ENCODE measurements at places on chromosomes 5 and 9.
A peak's percentile ranks its signal among the peaks of the same experiment; 100 is the strongest.

DNA sequence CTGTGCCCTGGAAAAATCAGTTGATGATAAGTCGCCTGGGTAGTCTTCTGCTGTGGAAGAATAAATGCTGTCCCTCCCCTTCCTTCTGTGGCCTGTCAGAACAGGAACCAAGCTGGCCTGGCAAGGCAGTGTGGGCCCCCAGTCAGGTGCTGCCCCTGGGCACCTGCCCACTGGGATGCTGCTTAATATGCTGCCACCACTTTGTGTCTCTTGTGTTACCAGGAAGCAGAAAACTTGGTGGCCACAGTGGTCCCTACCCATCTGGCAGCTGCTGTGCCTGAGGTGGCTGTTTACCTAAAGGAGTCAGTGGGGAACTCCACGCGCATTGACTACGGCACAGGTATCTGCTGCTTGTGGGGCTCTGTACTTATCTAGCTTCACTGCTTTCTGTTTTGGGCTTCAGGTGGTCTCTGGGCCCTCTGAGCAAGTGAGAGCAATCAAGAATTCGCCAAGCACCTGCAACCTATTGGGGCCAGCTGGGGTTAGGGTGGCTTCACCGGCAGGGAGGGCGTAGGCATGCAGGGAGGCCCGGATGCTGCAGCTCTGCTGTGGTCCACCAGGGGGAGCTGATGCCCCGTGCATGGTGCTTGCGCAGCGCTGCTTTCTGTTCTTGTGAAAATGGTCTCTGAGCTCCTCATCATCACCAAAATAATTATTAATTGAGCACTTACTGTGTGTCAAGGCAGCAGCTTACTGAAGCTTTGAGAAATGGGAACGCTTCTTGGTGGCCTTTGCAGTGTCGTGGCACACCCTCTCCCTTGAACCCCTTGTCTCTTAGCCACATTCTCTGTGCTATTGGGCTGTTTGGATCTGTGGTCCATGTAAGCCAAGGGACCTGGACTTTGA, 20.3 kb downstream of the PTPA start:
- DNase-seq, result peak; percentile 57

DNA sequence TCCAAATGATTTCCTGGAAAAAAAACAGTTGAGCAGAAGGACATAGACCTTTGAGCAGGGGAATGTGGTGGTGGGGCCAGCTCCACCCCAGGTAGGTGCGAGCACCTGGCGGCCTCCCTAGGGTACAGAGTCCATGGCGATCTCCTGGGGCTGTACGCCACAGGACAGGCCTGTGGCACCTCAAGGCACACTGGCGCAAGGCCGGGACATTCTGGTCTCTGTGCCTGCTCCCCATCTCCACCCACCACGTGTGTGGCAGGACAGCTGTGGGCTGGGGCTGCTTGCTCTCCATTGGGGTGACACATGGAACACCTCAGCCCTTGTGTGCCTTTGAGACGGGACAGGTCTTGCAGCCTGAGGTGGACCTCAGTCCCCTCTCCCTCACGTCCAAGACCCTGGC, 25.2 kb downstream of the WNK2 start:
- DNase-seq, result no peak

- no peak for DNase-seq
These were observed 180.4 kb upstream of the DAB2 start for GRCh38 chr5:39605145-39605544.

GRCh38 chr5:21776466-21776865, 1076.7 kb downstream of the CDH12 start:
- no peak for DNase-seq

DNA sequence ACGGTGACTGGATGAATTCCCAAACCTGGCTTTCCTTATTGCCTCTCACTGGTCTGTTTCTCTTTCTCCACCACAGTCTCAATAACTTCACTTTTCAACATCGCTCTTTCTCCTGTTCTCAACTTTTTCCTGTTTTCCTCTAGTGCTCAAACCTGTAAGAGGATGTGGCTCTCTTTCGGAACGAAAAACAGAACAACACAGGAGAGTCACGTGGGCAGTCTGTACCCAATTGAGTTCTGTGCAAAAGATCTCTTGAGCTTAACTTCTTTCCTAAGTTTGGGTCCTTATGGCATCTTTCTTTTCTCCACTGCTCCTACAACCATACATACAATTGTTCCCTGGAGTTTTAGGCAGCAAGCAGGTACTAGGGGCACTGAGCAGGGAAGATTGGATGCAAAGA, 8.9 kb downstream of the HAVCR1 start:
- DNase-seq, result no peak

GRCh38 chr5:85621668-85622067, 996.1 kb upstream of the COX7C start:
- DNase-seq, result no peak

DNA sequence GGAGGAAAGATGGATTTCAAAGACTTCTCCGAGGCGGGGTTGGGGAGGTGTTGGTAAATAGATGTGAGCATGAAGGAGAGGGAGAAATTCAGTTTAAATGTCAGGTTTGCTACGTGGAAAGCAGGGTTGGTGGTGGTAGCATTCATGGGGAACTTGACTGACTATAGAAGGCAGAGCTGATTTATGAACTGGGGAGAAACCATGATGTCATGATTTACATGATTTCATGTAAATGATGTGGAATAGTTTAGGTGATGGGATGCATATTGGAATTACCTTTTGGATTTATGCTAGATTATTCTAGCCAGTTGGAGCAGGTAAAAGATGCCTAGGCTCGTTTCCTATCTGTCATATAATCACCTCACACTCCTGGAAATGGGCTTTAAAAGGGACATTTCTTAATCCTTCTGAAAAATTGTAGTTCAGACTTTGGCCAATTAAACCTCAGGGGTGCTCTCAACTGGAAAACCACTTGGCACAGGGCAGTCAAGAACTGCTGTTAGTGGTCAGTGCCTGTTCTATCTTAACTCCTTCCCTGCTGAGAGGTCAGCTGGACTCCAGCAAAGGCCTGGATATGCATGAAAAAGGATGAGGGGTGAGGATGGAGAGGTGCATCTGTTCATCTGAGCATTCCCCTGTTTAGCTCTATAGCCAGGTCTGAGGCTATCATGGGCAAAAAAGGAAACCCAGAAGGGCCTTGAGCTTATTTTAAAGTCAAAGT, 50.1 kb upstream of the BASP1 start:
- no peak for DNase-seq

GRCh38 chr5:32206509-32207354, 32.6 kb upstream of the GOLPH3 start:
- DNase-seq, result no peak

GRCh38 chr5:73722231-73722630, 96.2 kb downstream of the ARHGEF28 start:
- DNase-seq, result no peak

DNA sequence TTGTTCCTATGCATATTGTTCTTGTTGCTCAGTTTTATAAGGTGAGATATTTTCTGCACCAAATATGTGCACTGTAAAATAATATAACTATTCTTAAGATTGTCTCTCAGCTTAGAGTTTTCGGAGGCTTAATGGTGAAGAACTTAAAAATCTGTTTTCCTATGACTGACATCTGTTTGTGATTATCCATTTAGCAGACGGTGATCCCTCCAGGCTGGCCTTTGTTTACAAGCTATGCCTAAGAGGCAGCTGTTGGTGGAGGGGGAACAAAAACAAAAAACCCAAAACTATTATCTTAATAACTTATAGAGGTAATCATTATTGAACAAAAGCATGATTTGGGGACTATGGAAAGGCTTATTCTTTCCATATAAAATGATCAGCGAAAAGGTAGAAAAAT, 658 bp downstream of the PDCD1LG2 start:
- no peak for DNase-seq

DNA sequence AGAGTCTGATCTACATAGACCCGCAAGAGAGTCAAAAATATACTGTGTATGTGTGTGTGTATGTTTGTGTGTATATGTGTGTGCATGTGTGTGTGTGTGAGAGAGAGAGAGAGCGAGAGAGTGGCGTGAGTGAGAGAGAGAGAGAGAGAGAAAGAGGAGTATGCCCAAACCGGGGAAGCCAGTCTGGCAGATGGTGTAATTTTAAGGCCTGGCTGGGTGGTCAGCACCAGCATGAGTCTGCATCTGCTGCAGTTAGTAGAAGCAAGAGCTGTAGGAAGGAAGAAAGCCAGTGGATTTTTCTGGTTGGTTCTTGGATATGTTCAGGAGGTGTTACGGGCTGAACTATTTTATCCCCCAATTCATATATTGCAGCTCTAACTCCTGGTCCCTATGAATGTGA, 75.2 kb downstream of the ACTBL2 start:
- no peak for DNase-seq

DNA sequence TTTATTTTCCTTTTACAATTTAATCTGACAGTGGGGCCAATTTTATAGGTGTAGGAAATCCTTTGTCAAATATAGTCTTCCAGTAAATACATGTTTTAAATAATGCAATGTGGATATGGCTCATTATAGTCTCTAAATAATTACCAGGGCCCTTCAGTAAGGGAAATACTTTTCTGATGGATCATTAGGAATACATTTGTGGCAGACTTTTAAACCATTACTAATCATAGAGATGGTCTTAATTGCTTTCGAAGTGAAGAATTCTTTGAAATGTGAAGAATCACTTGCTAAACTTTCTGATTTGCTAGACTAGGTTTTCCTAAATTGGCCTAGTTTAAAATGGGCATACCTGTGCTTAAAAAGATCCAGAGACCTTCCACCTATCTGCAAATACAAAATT, 105.6 kb upstream of the ELL2 start:
- no peak for DNase-seq

DNA sequence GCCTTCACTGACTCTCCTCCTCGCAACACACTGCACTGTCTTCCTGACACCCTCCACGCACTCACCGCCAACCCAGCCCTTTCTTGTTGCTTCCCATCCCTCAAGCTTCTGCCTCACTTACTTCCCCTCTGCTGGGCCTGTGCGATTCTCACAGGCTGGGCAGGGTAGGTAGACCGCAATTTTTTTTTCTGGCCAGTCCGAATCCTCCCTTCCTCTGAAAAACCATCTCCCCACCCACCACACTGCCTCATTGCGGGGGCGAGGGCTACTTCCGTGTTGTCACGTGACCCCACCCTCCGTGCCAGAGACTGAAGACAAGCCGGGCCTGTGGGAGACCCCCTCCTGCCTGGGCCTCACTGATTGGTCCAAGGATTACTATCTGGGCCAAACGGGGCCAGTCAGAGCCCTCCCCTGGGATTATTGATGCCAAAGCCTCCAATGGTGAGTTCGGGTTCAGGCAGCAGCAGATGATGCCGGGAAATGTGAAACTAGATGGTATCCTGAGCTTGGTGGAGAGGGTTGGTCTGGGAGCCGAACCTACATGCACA, 73.1 kb downstream of the STK10 start:
- no peak for DNase-seq

GRCh38 chr5:58902765-58903164, 319.9 kb downstream of the RAB3C start:
- DNase-seq, result no peak

DNA sequence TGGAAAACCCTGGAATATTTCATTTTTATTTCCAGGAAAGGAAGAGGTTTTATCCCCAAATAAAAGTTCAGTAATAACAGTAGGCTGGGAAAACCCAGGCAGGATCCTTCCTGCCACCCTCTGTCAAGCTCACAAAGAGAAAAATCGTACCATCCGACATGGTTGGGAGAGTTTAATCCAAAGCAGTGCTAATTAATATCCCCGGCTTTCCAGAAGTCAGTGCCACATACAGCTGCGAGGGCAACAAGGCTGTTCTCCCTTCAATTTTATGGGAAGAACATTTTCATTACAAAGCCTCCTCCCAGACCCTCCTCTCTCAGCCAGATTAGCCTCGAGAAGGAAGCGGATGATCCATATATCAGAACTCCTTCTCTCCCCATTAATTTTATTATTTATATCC, 95.5 kb downstream of the PAX5 start:
- DNase-seq, result no peak

- no peak for DNase-seq
These were observed 28.5 kb downstream of the KCNV2 start for GRCh38 chr9:2745560-2746380.

- DNase-seq, result no peak
These were observed 50.3 kb downstream of the MOCS2 start for GRCh38 chr5:53059281-53059680.

- DNase-seq, result no peak
These were observed 16.5 kb downstream of the ASS1 start for GRCh38 chr9:130461218-130461630.

DNA sequence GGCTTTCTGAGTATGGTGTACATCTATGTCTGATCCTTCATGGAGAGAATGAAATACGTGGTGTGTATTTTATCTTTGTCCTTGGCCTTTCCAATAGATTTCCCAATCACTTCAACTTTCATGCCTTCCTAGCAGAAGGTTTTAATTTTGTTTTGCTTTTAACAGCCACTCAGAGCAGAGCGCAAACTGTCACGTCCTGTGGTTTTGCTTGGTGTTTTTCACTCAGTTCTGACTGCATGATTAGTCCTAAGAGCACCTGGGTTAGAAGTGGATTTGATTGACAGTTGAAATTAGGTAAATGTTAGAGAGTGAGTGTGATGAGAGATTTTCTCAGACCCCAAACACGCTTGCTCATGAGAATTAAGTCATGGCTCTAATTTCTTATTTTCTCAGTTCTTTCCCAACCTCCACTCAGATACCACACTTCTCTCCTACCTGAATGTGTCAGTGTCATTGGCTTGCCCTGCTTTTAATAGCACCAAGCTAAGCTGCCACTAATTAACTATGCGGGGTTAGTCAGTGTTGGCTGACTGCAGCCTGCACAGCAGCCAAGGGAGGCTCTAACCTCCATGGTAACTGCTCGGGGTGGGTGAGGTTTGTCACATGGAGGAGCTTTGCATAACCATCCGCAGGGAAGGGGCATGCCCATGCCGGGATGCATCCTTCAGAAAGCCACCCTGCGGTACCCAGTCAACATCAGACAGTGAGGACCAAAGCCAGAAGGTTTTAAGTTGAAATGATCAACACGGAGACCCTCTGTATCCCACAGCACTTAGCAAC, 173.4 kb downstream of the NR3C1 start:
- peak; percentile 56 for DNase-seq

- DNase-seq, result no peak
These were observed 135.5 kb downstream of the SEC61B start for GRCh38 chr9:99357575-99357974.

GRCh38 chr9:110869931-110870330, 168.3 kb downstream of the LPAR1 start:
- DNase-seq, result no peak

- DNase-seq, result no peak
These were observed 262.6 kb upstream of the MAP3K1 start for GRCh38 chr5:56552612-56553268.

DNA sequence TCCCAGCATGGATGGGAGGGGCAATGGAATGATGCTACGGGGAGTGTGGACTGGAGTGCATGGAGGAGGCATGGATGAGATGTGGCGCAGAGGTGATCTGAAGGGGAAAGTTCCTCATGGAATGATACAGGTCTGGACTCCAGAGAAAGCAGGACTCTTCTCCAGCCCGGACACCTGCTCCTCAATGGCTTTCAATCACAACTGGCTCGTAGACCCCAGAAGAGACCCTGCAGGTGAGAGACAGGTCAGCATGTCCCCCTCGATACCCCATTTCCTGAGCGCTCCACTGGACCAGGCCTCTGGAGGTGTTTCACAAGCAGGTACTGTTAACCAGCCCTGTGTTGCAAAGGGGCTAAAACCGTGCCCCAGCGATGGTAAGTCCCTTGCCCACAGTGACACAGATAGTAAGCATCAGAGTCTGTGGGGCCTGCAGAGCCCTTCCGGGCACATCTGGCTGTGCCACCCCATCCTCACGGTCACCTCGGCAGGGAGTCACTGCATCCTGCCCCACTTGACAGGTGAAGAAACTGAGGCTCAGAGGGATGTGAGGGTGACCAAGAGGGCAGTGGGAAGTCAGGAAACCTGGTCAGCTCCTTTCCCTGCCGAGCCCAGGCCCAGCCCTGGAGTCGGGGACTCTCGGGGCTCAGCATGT, 5.5 kb upstream of the DPM2 start:
- DNase-seq, result no peak

- no peak for DNase-seq
These were observed 65.4 kb upstream of the STK32A start for GRCh38 chr5:147169399-147169798.
